Thyroid gland (tissue), 4 donors: ENCODE measurements at places on chromosomes 7 and 10. TPM values are rescaled to one million over a fixed set of nuclear protein-coding genes. Genes with fewer than 3 reads are reported as not detected.

The MTURN gene
- total RNA-seq, result 86.3 TPM

The FOXL3 gene
- not detected for total RNA-seq

The HHEX gene
- 90.9 TPM for total RNA-seq

The TSPAN33 gene
- total RNA-seq, result 20.4 TPM

The C7orf57 gene
- not detected for total RNA-seq

The NKX2-3 gene
- not detected for total RNA-seq

The LEP gene
- not detected for total RNA-seq

The OR2A42 gene
- total RNA-seq, result 0.40 TPM

The FAM241B gene
- 7.2 TPM for total RNA-seq

The TMED4 gene
- total RNA-seq, result 350 TPM

The GRID2IP gene
- 0.67 TPM for total RNA-seq

The PAX4 gene
- total RNA-seq, result not detected

The UPK3B gene
- 1.0 TPM for total RNA-seq

The NKX1-2 gene
- total RNA-seq, result not detected

The IKZF1 gene
- total RNA-seq, result 10.5 TPM

The CYP26C1 gene
- 0.13 TPM for total RNA-seq

The FAM25A gene
- not detected for total RNA-seq

The DOCK1 gene
- 217 TPM for total RNA-seq

The MYOF gene
- 79.4 TPM for total RNA-seq

The NUTM2A gene
- total RNA-seq, result 4.2 TPM

The BCAP29 gene
- 222 TPM for total RNA-seq

The ASL gene
- 89.5 TPM for total RNA-seq

The SORCS3 gene
- not detected for total RNA-seq

The PDE6C gene
- total RNA-seq, result not detected

The PRKCQ gene
- total RNA-seq, result 36.9 TPM

The C10orf53 gene
- not detected for total RNA-seq

The ABCB1 gene
- 5.5 TPM for total RNA-seq

The FZD8 gene
- total RNA-seq, result 12.4 TPM

The ERVW-1 gene
- total RNA-seq, result not detected

The LAMB1 gene
- total RNA-seq, result 112 TPM

The VIPR2 gene
- 0.56 TPM for total RNA-seq

The GIMAP5 gene
- 25.3 TPM for total RNA-seq

The NOS3 gene
- 5.2 TPM for total RNA-seq

The TACC2 gene
- 107 TPM for total RNA-seq

The PRSS2 gene
- total RNA-seq, result not detected

The GIMAP8 gene
- 15.5 TPM for total RNA-seq

The LLCFC1 gene
- total RNA-seq, result not detected

The ADAM8 gene
- 2.2 TPM for total RNA-seq

The POLR3A gene
- total RNA-seq, result 21.5 TPM

The TRIM50 gene
- total RNA-seq, result 1.0 TPM

The LIPK gene
- total RNA-seq, result not detected

The MACROH2A2 gene
- 19.2 TPM for total RNA-seq

The ZPBP gene
- total RNA-seq, result 0.71 TPM

The TCERG1L gene
- 5.4 TPM for total RNA-seq
